ENCODE measurements at places on chromosomes 1 and 21.

DNA sequence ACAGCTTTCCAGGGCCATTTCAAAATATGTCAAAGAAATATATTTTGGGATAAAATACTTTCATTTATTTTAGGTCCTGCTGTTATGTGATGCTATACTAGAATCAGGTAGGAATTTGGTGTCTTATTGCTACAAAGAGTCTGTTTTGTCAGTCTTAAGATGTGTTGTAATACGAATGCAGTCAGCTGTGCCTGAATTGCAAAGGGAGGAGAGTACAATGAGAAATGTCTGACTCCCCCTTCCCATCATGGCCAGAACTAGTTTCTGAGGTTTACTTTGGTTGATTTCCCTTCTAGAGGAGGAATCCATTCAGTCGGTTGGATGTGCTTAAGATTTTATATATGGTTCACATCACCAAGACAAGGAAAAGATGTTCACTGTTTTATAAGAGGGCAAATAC lies 75.7 kb upstream of the TNFSF18 start:
- no peak for DNase-seq

DNA sequence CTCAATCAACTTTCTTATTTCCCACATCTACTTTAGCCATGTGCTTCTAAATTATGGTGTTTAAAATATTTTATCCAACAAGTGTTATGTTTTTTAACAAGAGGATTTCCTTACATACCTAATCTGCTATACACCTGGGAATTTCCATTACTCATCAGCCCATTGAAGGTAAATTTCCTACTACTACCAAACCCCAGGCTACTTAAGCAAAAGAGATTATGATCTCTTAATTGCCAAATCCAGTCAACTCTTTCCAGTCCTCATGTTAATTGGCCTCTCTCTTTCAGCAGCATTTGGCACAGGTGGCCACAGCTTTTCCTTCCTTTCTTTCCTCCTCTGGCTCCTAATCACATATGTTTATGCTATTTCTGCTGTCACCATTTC lies 5.1 kb upstream of the C1orf162 start:
- no peak for DNase-seq

DNA sequence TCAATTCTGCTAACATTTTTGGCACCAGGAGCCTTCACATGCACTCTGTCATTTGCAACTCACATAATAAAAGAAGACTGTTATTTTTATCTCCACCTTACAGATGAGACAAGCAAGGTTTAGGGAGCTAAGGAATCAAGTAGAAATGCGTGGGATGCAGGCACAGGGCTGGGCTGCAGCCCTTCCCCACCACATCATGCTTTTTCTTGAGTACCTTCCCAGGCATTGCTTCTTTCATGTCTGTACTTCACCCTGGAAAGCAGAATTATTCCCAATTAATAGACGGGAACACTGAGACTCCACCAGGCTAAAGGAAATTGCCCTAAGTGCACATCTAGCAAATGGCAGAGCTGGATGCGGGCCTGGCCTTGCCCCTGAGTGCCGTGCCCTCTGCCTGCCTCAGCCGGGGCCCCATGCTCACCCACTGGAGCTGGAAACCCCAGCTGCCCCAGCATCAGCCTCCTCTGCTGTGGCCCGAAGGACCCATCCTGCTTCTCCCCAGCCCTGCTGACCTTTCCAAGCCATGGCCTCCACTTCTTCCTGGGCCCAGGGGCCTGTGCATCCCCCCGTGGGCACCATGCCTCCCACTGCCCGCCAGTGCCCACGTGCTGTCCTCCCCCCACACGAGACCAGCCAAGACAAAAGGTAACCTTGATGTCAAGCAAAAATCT lies 257.5 kb downstream of the TOMM20 start:
- no peak for DNase-seq

GRCh38 chr1:56191369-56191768 lies 388.0 kb downstream of the PLPP3 start:
- DNase-seq = no peak

- no peak for DNase-seq
These were observed 772.5 kb downstream of the USP25 start for GRCh38 chr21:16502273-16502672.

GRCh38 chr21:34692458-34693020 lies 23.7 kb downstream of the CLIC6 start:
- DNase-seq = no peak

- no peak for DNase-seq
These were observed 204.4 kb downstream of the GIPC2 start for GRCh38 chr1:78250201-78250600.

DNA sequence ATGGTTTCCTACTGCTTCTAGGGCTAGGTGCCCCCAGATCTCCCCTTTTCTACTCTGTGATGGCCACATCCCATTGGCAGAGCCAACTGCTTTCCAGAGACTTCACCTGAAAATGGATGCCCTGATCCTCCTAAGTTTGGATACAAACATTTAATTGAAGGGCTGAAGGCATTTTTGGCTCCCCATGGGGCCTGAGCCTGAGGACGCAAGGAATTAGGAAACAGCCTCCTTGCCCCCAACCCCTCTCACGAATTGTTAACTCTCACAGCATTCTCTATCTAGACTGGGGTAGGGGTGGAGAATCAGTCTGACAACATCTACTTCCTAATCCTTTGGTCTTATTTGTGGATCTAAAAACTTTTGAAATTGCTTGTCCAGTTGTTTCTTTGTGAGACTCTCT lies 108.5 kb upstream of the KCNK2 start:
- no peak for DNase-seq

DNA sequence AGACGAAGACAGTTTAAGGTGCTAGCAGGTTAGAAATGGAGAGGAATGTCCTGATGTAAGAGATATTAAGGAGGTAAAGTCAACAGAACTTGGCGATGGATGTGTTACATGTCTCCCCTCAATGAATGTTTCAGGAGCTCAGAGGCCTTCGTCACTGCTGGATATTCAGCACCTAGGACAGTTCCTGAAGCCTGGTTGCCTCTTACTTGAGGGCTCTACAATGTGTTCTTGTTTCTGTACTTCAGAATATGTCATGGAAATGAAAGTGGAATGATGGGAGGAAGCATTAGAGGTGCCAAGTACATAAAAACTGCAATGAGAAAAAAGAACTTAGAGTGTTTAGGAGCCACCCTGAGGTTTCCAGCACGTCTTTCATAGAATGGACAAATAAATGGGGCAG lies 17.7 kb downstream of the TNR start:
- DNase-seq = peak; percentile 60

DNA sequence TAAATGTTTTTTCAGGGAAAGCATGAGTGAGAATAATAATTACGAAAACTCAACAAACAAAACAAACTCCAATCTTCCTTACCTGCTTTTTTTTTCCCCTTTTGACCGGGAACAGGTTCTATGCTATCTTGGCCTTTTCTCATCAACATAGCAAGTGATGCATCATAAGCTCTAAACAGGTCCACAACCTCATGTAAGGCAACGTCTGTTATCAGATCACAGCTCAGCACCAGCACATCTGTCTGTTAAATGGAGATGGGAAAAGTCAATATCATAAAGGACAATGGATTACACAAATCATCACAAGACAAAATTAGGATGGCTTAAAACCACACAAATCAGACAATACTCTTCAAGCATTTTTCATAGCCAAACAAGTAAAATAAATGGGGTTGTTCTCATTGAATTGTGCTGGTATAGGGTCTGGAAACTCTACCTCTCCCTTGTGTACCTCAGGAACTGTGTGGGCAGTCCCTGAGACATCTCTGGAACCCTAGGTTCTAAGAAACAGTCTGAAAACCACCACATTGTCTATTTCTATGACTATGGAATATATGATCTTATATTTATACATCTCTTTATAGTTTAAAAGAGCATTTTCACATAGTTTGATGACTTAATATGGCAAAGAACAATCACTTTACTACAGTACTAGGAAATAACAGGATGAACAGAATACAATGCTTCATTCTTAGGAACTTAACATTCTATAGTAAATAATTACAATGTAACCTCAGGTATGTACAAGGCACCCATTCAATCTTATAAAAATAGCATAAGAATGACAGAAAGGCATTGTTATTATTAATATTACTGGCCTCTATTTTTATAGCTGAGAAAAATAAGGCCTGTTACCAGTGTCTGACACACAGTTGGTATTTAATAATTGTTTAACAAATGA lies 44.7 kb downstream of the EIF2B3 start:
- no peak for DNase-seq

- DNase-seq = no peak
These were observed 12.7 kb upstream of the ZYG11B start for GRCh38 chr1:52713590-52713989.

DNA sequence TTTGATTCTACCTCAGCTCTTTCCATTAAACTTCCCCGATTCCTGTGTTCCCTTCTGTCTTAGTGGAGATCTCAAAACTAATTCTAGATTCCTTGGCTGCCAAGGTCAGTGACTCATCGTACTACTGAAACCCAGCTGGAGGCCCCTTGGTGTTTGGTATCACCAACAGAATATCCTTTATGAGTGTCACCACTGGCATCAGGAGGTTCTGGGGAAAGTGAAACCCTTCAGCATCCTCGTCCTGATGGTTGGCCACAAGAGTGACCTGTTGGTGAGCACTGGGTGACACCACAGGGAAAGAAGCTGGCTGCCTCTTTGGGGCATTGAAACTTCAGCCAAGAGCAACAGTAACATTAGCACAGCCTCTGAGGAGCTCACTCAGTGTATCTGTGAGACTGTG lies 9.6 kb downstream of the RAB42 start:
- DNase-seq = no peak

DNA sequence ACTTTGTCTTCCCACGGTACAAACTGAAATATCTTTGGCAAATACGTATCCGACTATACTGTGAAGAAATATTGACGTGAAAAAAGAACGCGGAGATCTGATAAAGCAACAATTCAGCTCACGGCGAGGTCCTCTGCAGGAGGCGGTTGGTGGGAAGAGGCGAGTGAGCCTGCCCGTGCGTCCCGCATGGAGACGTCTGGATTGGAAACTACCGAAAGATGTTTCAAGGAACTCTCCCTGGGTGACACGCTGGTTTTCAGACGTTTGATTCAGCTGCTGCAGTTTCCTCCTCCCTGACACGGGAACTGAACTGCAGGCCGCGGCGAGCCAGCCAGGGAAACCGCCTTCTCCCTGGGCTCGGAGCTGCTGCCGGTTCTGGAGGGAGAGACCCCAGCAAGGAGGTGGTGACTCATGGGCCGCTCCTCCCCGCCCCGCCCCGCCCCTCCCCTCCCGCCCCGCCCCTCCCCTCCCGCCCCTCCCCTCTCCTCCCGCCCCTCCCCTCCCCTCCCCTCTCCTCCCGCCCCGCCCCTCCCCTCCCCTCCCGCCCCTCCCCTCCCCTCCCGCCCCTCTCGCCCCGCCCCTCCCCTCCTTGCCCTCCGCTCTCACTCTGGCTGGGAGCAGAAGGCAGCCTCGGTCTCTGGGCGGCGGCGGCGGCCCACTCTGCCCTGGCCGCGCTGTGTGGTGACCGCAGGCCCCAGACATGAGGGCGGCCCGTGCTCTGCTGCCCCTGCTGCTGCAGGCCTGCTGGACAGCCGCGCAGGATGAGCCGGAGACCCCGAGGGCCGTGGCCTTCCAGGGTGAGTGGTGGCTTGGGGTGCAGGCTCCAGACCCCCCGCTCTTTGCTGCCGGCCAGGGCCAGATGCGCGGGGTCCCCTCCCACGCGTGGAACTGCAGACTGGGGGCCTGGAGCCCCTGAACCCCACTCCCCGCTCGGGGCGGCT lies at the start of gene COL6A1:
COL6A1 (plus strand) TSS at position 620 of the 941 bp plus-strand sequence; CDS start at position 701, 81 bp downstream.
- DNase-seq = peak; percentile 37

All from NCI-H460 (cell line).